ENCODE measurements at places on chromosomes 5 and 9.

GRCh38 chr9:136551401-136552116, 5.7 kb upstream of the NOTCH1 start:
- DNase-seq = no peak

DNA sequence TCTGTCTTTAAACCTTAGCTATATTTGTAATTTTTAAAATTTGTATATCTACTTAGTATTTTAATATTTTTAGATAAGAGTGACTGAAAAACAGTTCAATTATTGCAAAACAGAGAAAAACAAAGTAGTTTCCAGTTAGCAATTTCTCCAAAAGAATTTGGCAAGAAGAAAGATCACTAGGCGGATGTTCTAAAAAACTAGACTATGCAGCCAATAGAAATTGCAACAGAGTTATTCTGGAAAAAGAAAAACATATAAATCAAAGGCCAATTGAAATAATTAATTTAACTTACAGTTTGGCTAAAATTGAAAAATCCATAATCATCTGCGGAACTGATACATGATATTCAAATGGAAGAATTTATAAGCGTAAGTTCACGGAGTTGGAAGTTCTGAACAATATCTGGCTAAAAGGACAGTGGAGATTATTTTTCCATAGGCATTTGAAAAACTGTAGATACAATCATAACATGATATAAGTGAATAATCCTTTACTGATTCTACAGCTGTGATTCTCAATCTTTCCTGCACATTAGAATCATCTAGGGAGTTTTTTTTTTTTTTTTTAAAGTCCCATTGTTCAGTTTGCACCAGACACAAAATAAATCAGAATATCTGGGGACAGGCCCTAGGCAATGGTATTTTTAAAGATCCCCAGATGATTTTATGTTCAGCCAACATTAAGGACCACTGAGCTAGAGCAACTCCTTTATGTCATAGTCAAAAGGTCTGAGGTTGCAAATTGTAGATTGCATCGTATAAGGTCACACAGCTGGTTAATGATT, 605.1 kb upstream of the DAB2 start:
- DNase-seq = no peak

- no peak for DNase-seq
Observed at GRCh38 chr9:122377241-122378164, 6.7 kb downstream of the PTGS1 start.

DNA sequence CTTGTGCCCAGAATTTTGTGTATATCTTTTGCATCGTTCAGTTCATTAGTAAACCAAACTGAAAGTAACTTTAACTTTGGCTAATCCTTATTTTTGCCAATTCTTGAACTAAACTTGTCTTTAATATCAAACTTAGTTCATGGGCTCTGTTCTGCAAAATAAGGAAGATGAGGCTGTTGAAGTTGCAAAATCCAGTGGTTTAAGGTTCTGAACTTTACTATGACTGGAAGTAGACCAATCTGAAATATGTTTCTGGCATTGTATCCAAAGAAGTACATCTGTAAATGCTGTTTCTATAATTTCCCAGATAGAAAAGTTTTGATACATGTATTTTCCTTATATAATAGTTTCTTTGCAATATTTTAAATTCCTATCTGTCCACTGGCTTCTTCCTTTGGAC, 238.1 kb downstream of the CETN3 start:
- no peak for DNase-seq

DNA sequence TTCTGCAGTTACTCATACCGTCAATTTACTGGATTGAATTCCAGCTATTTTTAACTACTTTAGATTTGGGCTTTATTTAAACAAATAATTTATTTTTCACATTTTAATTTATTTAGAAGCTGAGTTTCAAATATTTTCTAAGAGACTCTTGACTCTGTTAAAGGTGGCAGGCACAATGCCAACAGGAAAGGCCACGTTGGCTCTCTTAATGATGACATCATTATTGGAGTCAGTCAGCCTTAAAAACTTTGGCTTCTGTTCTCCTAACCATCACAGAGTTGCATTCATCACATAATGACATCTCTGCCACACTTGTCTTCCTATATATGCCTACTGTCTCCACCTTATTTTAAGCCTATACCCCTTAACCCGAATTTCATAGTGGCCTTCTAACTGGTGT, 172.3 kb upstream of the PLPPR1 start:
- DNase-seq = no peak

- peak; percentile 18 for DNase-seq
Observed at GRCh38 chr5:81751836-81752643, 1.1 kb upstream of the SSBP2 start.

DNA sequence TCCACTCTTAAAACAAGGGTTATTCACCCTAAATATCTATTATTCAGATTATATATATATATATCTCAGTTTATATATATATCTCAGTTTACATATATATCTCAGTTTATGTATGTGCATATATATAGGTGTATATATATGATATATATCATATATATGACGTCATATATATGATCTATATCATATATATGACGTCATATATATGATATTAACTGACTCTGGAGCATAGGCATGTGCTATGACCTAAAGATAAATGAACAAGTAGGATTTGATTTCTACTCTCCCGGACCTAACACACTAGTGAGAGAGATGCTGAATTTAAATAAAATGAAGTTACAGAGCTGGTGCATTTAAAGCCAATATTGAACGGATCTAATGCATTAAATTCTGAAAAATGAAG, 174.3 kb downstream of the CDH9 start:
- no peak for DNase-seq

- no peak for DNase-seq
Observed at GRCh38 chr9:115850548-115851304, 302.9 kb upstream of the PAPPA start.

DNA sequence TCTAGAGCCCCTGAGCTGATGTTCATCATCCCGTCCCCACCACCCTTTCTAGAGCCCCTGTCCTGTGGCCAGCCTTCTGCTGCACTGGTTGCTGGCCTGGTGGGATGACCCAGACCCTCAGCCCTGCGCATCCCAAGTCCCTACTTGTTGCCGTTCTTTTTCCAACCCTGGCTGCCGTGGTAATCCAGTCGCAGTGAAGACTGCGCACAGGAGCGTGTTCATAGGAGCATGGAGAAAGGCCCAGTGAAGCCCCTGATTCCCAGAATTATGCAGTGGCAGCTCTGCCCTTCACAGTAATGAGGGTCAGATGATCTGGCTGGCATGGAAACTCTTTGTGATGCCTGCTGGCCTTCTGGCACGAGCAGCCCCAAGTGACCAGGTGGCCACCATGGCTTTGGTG, 183.3 kb downstream of the CACNA1B start:
- DNase-seq = no peak

GRCh38 chr5:3336666-3337065, 259.0 kb upstream of the IRX1 start:
- no peak for DNase-seq

All from activated naive CD4-positive, alpha-beta T cell (primary cell).